ENCODE measurements at places on chromosomes 2 and 18.

DNA sequence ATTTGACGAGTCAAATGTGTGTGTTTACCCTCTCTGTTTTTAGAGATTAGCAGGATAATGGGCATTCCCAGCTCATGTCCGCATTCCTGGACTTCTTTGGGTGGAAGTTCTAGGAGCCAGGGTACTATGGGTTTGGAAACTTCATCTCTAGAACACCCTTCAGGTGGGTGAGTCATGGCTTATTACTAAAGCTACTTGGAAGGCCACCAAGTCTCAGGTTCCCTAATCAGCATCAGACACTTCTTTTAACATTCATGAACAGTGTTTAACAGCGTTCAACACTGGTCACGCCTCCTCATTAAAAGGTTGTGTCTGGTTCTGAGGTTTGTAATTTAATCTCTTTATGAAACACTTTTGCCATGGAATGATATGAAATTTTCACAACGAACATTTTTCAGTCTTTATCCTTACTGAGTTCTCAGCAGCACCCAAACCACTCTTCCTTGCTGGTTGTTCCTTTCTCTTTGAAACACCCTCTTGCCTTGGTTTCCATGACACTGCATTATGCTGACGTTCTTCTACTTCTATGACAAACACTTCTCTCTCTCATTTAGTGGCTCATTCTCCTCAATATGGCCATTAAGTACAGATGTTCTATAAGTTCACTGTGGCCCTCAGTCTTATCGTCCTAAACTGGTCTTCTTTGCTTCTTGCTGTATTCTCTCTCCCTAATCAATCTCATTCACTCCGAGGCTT lies 49.3 kb downstream of the MMADHC start:
- DNase-seq = no peak

- DNase-seq = no peak
These were observed 65.7 kb downstream of the UBR3 start for GRCh38 chr2:169892951-169893350.

DNA sequence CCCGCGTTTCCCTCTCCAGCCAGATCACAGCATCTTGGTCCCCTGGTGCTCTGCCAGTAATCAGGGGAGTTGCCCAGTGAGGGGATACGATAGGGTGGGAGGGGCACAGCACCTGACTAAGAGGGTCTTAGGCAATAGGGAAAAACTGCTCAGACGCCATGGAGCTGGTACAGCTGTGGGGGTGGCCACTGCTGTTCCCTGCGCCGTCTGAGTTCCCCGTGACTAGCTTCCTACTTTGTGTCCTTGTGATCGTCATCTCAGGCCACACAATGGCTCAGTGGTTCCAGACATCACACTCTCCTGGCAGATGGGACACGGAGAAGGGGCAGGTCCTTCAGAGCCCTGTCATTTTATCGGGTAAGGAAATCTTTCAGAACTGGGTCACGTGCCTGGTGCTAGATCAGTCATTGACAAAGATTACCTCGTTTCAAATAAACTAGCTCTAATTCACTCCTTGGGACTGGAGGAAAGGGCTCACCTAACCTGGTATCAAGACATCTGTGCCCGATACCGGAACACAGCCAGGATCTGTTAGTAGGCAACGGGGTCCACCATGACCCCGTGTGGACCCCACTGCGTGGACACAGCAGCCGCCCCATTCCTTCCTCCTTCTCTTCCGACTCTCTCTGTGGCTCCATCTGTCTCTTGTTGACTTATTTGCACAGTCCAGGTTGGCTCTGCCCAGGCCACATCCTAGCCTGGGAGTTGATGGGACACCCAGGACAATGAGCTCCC lies 101.6 kb downstream of the PTGR3 start:
- no peak for DNase-seq

DNA sequence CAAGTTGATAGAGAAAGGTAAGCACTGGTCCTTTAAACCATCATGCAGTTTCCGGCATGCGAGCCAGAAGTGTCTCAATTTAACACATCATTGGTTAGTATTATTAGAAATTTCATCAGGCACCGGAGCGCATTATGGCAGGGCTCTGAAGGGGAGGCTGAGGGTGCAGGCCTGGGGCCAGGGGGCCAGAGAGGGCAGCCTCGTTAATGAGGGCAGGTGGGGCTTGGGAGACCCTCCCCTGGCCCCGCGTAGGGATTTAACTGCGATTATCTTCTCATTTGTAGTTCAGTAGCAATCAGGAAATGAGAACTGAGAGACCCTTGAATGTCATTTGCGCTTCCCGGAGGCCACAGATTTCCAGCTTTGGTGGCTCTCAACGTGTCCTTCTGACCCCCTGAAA lies 246.4 kb downstream of the KLHL29 start:
- DNase-seq = no peak

GRCh38 chr2:203170502-203170901 lies 68.3 kb upstream of the CYP20A1 start:
- DNase-seq = no peak

DNA sequence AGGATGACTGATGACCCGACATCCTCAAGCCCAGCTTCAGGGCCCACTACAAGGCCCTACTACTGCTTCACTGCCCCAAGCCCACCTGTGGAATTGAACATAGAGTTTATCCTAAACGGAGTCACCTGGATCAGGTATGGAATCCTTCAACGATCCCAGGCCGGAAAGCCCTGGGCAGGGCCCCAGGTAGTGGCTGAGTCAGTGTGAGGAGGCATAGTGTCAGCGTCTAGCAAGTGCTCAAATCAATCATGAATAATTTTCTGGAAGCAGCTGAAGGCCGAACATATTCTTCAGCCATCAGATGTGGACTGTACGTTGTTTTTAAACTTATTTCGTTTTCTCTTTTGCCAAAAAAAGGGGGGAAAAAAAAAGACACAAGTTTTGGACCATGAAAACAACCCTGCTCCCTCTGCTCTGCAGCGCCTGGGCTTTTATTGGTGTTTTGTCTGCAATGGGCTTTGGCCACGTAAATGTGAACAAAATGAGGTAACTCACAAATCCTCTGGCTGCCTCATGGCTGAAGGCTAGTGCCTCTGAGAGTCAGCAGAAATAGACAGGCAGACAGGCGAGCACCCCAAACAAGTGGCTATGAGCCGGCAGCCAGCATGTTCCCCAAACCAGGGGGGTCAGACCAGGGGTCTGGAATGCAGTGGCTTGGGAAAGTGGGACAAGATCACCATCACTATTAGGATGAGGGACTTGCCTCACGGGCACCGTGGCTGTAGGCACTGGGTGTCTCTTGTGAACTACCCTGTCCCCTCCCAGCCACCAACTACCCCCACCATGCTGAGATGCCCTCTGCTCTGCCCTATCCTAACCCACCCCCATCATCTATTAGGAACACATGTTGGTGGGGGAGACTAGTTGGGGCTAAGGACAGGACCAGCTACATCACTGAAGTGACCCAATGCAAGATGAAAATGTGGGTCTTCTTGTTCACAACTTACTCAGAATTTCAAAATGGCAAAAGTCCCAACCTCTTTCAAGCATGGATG lies 51.4 kb downstream of the TTC32 start:
- no peak for DNase-seq
